ENCODE measurements at places on chromosomes 5 and 9.

GRCh38 chr5:119220576-119221197 lies 135.1 kb upstream of the TNFAIP8 start:
- DNase-seq = no peak

- DNase-seq = no peak
These were observed 2.8 kb downstream of the LCN6 start for GRCh38 chr9:136745389-136746154.

DNA sequence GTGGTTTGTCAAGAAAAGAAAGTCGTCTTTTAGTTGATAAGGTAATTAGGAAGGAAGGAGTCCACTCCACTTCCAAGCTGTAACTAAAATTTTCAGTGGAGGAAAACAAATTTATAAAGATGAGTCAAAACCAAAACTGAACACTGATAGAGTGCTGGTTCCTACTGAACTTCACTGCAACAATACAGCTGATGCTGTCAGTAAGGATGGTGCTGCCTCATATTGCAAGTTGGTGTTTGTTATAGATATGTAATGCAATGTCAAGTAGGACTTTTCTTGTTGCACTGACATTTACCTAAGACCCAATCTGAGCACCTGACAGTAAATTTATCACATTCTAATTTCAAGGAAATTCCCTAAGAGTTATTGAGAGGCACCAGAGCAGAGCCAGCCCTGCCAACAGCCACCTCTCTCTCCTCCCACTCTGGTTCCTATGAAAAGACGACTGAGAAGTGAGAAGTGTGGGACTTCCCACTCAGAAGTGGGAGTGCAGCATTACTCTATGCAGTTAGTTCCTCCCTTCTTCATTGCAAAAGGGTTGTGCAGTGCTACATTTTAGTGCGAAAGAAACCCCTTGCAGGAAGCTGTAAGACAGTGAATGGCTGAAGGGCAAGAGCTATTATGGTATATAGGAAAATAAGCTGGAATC lies 350.8 kb downstream of the NFIB start:
- no peak for DNase-seq

GRCh38 chr5:119347574-119347973 lies 8.2 kb upstream of the TNFAIP8 start:
- no peak for DNase-seq

DNA sequence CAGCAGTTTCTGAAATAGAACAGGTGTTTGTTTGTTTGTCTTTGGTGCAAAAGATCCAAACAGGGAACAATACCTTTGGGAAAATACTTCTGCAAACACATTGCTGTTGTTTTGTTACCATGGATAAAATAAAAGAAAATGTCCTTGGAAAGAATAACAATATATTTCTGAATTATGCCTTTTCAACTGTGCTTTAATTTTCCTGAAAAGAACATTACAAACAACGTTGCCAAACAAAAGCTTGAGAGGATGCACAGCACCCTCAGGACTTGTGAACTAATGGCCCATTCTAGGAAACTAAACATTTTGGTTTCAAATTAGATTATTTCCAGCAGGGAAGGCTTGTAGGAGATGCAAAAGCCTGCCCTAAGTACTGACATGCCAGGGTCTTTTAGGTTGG lies 967.2 kb downstream of the TLE4 start:
- DNase-seq = no peak

- DNase-seq = no peak
These were observed 587.0 kb upstream of the COX7C start for GRCh38 chr5:86030753-86031152.

DNA sequence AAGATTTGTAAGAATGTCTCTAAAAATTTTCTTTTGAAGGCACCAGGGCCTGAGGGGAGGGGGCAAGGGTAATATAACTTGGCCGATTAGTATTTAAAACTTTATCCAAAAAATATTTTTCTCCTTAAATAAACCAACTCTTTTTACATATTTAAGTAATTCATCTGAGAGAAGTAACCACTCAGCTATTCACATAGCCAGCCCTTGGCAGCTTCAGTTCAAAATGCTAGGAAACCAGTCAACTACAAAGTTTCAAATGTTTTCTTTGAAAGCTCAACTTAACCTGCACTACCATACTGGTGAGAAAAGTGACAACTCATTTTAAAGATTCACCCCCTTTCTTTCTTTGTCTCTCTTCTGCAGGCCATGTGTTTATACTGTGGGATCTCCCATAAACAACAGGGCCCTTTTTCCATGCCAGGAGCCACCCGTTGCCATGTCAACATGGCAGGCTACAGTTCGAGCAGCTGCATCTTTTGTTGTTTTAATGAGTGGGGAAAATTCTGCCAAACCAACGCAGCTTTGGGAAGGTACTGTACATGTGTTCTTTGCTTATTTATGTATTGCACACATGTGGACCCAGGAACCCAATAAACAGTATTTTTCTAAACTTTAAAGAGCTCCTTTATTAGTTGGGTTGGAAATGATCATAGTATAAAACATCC lies 46.3 kb downstream of the AOPEP start:
- no peak for DNase-seq

DNA sequence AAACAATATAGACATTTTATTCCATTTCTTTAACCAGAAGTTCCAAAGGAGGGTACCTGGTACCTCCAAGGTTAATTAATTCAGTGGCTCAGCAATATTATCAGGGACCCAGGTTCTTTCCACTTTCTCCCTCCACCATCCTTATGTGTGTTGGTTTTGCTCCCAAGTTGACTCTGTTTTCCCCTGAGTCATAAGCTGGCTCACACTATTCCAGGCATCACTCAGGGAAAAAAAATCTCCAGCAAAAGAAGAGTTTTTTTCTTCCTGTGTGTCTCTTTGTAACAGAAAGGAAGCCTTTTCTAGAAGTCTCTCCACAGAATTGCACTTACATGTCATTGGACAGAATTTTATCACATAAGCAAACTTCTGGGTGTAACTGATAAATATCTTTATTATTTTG lies 31.2 kb upstream of the GALNT10 start:
- DNase-seq = no peak

- DNase-seq = no peak
These were observed 84.5 kb downstream of the FOXD1 start for GRCh38 chr5:73363911-73364730.

DNA sequence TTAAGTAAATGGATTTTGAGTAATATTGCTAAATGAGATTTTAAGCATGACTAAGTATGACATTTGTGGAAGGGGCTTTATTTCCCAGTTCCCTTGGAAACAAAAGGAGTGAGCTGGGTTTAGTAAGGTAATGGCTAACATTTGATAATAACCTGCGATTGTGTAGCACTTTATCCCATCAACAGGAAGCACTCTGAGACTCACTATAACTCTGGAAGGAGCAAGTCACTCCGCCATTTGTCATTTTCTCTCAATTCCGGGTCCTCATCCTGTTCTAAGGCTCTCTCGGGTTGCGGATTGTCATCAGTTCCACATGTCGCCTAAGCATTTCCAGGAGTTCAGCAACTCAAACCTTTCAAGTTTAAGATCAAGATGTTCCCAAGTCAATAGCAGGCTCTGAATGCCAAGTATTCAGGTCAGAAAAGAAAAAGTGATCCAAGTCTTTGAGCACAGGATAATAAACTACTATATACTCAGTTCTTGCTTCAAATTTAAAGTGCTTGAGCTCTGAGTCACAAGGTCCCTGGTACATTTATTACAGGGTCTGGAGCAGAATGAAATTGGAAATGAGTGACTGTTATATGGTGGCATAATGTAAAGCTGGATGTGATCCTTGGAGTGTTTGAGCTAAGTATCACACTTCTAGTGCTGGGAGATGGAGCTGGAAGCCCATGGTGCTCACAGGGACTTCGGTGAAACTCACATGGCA lies 39.3 kb downstream of the CAPSL start:
- DNase-seq = no peak

- DNase-seq = no peak
These were observed 35.9 kb downstream of the KIF2A start for GRCh38 chr5:62341783-62342475.

GRCh38 chr5:79171635-79172245 lies 60.1 kb downstream of the BHMT start:
- no peak for DNase-seq

DNA sequence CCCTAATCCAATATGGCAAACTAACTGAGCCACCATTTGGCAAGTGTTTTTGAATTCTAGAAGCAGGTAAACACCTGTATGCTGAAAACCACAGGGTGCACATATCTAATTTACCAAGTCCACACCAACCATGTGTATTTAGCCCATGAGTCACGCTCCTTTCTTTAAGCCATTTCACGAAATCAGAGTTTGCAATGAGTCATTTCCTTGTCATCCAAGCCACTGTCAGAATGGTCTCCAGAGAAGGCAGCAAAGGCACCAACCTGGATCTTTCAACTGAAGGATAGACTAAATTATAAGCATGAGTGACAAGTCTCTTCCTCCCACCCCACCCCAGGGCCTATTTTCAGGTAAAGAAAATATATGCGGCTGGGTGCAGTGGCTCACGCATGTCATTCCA lies 110.0 kb downstream of the PAX5 start:
- DNase-seq = peak; percentile 17

GRCh38 chr5:10726913-10727517 lies 34.0 kb downstream of the DAP start:
- peak; percentile 37 for DNase-seq

DNA sequence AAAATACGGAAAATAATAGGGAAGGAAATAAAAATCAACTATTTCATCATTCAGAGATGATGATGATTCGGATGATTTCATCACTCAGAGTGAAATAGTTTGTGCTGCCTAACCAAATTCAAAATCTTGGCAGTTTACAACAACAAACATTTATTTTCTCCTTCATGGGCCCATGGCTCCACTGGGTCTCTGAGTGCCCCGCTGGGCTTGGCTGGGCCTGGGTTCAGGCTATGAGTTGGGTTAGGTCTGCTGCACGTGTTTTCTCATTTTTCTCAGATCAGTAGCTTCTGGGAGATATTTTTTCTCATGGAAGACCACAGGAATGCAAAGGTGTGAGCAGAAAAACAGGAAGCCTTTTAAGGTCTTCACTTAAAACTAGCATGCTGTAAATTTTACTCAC lies 24.0 kb upstream of the F2RL1 start:
- DNase-seq = no peak

DNA sequence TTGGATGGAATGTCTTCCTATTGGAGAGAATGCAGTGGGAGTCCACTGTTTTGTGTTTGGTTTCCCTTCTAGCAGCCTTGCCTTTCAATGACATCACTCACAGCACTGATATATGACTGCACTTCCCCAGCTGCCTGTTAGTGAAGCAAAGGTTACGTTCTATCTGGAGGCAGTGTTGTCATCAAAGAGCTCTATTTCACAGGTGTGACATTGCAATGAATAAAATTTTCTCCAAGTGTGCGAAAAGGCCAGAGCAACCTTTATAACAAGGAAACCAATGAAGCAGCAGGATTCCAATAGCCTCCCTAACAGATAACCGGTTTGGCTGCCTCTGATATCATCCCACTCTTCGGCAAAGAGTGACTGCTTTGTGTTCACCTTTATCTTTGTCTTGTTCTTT lies 523.5 kb upstream of the ZNF608 start:
- no peak for DNase-seq

- DNase-seq = no peak
These were observed 27.2 kb downstream of the HSPA4 start for GRCh38 chr5:133079048-133079447.

DNA sequence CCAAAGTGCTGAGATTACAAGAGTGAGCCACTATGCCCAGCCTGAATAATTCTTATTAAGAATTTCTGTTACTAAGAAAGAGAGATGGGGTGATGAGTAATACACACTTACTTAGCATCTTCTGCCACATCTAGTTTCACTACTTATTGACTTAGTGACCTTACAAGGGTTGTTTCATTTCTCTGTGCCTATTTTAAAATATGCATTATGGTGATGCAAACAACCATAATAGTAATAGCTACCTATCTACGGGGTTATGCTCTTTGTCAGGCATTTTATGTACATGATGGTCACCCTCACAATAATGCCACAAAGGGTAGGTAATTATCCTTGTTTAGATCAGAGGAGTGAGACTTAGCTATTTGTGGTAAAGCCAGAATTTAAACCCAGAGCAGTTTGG lies 499.0 kb upstream of the SGCD start:
- no peak for DNase-seq

DNA sequence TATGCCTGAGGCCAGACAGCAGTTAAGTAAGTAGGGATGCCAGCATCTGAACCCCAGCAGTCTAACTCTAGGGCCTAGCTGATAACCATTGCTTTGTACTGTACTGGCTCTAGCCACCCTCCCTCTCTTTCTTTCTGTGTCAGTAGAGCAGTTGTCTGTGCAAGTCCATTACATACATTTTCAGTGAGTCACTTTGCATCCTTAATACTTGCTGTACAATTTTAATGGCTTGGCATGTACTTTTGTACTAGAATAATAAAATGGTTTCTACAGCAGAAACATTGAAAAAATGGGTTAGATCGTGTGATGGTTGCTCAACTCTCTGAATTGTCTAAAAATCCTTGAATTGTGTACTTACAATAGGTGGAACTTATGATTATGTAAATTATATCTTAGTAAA lies 1.5 kb upstream of the TTC39B start:
- no peak for DNase-seq

GRCh38 chr9:77170991-77171699 lies 6.2 kb upstream of the VPS13A start:
- DNase-seq = no peak

- DNase-seq = no peak
These were observed 7.4 kb downstream of the ADAM19 start for GRCh38 chr5:157568222-157568621.

- DNase-seq = no peak
These were observed 435.1 kb downstream of the SPATA31D1 start for GRCh38 chr9:82423700-82424099.

DNA sequence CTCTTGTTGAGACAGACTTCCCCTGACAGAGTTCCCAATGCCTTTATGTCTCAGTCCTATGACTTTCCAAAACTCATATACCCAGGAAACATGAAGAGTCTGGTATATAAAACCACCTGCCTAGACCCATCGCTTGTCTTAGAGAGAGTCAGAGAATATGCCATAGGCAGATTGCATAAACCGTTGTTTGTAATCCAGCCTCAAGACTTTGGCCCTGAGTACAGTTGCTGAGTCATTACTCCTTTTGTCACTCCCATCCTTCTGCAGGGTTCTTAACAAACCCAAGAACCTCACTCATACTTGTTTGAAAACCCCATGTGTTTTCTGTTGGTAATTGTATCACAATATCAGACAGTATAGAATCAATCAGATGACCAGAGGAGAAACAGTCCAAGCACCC lies 616.3 kb downstream of the SLCO4C1 start:
- no peak for DNase-seq

DNA sequence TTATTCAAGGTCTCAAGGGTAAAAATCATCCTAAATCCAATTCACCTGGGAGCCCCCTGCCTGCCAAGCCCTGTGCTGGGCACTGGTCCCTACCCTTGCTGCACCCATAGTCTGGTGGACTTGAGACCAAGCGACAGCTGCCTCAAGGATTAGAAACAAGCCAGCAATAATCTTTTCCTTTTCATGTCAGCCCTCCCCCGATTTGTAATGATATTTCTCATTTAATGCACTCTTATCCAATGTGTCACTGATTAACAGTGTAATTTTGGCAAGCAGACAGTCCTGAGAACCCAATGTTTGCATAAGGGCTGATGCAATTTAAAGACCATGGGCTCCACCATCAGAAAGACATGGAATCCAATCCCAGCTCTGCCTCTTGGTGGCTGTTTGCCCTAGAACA lies 108.9 kb downstream of the ACTL7B start:
- no peak for DNase-seq

- DNase-seq = no peak
These were observed 50.9 kb upstream of the PCA3 start for GRCh38 chr9:76713381-76713780.
